ENCODE measurements at places on chromosomes 1 and 21. TPM values are rescaled to one million over a fixed set of nuclear protein-coding genes. Genes with fewer than 3 reads are reported as not detected.

DNA sequence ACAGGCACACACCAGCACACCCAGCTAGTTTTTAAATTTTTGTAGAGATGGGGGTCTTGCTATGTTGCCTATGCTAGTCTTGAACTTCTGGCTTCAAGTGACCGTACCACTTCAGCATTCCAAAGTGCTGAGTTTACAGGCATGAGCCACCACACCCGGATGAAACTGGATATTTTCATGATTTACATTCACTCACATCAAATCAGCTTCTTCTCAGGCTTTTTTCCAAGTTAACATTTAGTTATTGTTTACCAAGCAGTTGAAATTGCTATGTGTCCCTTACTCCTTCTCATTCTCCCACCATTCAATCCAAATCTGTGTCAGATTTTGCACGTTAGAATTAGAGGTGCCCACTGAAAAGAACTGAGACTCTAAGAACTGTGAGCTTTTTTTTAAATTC lies 18.4 kb downstream of the RIT1 start:
- DNase-seq: no peak

AADACL3 gene
- total RNA-seq: not detected

CD48 gene
- 4.7 TPM for total RNA-seq

UBL4B gene
- not detected for total RNA-seq

DNA sequence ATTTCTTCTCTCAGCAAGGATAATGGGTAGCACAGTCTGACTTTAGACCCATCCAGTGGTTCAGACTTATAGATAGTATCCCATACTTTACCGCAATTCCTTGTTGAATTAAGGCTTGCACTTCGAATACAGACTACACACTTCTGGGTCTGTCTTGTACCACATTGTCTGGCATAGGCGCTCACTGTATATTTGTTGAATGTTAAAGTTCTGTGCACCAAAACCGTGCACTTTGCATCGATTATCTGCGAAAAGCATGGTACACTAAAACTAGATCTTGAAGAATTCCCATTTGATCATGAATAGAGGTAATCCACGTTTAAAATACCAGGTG lies 556 bp upstream of the RYR2 start:
- no peak for DNase-seq

TSPAN2 gene
- 10.6 TPM for total RNA-seq

CSF1 gene
- 159 TPM for total RNA-seq

TFF2 gene
- not detected for total RNA-seq

TNFAIP8L2 gene
- 7.6 TPM for total RNA-seq

- no peak for DNase-seq
These were observed 2.5 kb upstream of the SERBP1 start for GRCh38 chr1:67432745-67433144.

DNA sequence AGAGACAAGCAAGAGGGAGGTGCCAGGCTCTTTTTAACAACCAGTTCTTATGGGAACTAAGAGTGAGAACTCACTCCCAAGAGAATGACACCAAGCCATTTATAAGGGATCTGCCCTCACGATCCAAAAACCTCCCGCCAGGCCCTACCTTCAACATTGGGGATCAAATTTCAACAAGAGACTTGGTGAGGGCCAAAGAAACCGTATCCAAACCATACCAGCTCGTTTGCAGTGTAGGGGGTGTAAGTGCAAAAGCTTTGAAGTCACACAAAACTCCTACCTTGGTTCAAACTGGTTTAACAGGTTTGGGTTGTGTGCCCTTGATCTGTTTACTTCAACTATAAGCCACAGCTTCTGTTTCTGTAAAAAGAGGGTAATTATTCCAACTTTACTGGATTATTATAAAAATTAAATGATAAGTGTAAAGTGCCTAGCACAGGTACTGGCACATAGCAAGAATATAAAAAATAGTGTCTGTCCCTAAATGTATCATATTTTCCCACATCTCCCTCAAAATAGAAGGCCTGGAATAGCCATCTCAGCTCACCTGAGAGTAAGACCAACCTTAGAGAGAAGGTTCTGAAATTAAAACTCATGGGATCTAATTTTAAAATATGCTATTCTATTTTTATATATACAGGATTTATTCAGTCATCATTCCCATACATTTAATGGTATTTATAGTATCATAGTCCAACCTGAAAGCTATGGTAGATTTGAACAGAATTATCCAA lies 7.0 kb upstream of the USP25 start:
- no peak for DNase-seq

FAM167B gene
- total RNA-seq: 3.7 TPM

GRCh38 chr1:18294437-18295176 lies 186.1 kb upstream of the KLHDC7A start:
- DNase-seq: no peak

WNT2B gene
- total RNA-seq: 16.0 TPM

- DNase-seq: no peak
These were observed 20.9 kb downstream of the USP48 start for GRCh38 chr1:21762022-21762404.

DNA sequence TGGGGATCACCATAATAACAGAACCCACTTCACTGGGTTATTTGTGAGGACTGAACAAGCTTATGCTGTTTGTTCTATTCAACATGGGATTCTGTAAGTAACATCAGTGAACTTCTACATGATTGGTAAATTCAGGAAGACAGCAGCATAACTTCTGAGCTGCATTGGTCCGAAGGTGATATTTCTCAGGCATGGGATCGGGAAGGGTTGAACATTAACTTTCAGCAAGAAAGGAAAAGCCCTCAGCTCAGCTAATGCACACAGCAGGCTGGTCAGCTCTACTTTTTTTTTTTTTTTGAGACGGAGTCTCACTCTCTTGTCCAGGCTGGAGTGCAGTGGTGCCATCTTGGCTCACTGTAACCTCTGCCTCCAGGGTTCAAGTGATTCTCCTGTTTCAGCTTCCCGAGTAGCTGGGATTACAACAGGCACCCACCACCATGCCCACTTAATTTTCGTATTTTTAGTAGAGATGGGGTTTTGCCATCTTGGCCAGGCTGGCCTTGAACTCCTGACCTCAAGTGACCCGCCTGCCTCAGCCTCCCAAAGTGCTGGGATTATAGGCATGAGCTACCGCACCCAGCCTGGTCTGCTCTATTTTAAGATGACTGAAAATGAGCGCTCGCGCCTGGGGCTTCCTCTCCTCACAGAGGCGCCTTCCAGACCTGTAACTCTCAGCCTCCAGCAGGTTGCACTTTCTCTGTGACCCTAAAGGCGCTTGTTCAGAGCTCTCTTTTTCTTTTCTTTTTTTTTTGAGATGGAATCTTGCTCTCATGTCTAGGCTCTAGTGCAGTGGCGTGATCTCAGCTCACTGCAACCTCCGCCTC lies 42.2 kb downstream of the ECE1 start:
- no peak for DNase-seq

ITGB2 gene
- 35.1 TPM for total RNA-seq

DNA sequence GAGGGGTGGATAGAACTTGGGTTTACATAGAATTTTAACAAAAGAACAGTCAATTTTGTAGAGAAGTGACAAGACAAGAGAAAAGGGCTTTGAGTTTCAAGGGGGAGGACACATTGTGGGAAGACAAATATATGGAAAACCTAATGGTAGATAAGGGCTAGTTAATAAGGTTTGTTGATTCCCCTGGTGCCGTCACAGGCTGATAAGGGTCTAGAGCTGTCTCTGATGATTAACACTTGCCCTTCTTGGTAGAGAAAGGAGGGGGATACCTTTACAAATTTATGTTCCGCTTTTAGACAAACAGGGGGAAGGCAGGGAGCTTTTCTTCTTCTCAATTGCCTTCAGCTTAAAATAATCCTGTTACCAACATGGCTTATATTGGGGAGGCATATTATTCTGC lies 124.3 kb downstream of the ETS2 start:
- DNase-seq: no peak

RBP7 gene
- total RNA-seq: 36.3 TPM

DNA sequence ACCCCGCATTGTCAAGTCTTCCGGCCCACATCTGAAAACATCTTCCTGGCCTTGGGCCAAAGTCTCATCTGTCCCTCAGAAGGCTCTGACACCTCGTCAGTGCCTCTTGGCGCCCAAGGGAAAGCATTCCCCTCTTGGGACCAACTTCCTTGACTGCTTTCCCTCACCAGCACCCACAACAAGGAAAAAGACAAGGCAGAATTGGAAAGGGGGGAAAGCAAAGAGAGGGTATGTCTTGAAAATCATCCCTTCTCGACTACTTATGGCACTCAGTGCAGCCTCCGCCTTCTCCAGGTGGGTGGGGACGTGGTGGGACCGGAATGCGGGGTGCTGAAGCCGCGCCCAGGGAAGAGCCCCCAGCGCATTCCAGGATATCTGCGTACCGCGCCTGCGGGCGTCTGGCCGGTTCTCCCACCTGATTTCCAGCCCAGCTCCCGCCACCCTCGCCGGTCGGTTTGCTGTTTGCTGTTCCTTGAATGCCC lies 554 bp upstream of the SLC39A1 start:
- DNase-seq: no peak

DNA sequence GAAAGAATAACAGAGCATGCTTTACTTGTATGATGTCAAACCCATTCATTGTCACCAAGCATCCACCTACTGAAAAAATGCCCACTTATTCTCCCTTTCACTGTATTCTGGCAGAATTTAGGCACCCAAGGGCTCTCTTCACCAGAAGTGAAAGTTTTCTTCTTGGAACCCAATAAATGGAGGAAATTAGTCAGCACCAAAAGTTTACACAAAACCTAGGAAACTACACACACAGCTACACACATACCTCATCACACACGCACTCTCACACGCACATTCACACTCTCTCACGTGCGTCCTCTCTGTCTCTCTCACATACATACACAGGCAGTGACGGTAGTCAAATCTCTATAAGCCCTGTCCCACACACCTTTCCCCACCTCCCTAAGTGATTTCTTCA lies 37.6 kb downstream of the MCOLN2 start:
- no peak for DNase-seq

DNA sequence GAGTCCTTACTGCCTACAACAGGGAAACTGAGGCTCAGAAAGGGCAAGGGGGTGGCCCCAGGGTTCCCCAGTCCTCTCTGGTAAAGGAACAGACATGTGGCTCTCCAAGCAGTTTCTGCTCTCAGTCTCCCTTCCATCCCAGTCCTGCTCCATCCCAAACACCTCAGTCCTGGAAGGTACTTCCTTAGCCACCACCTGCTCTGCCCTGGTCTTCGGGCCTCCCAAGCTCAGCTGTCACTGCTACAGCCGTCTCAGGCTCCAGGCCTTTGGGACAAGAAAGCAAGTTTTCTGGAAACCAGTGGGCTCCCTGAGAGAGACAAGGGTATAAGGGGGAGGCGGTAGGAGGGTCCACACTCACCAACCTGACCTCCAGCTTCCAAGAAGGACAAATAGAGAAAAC lies 23.1 kb upstream of the ADGRB2 start:
- DNase-seq: no peak
